ENCODE measurements at places on chromosomes 7 and 10. TPM values are rescaled to one million over a fixed set of nuclear protein-coding genes. Genes with fewer than 3 reads are reported as not detected.

GRCh38 chr7:21757537-21758282 lies 188.0 kb downstream of the CDCA7L start:
- DNase-seq, result no peak

DNA sequence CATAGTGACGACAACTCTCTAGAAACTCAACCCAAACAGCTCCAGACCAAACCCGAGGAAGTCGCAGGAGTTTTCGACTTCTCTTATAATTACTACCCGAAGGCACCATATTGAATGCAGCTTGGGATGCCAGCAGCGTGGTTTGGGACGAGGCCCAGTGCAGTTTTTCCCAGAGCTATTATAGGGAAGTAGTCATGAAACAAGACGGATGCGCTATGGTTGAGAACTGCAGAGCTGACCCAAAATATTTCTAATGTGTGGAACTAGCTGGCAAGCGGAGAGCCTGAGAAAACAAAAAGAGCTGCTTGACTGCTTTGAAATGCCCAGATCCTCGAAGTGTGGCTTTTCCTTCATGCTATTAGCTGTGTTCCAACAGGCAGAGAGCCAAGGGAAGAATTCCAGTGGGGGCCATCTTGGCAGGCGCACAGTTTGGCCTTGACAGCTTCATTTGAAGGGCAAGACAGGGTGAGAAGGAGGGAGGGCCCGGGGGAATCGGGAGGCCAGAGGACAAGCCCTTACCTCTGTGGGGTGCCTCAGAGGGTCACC lies 122.7 kb downstream of the CUL2 start:
- no peak for DNase-seq

WDR86 gene
- total RNA-seq, result 19.5 TPM

CUBN gene
- 0.67 TPM for total RNA-seq

DNA sequence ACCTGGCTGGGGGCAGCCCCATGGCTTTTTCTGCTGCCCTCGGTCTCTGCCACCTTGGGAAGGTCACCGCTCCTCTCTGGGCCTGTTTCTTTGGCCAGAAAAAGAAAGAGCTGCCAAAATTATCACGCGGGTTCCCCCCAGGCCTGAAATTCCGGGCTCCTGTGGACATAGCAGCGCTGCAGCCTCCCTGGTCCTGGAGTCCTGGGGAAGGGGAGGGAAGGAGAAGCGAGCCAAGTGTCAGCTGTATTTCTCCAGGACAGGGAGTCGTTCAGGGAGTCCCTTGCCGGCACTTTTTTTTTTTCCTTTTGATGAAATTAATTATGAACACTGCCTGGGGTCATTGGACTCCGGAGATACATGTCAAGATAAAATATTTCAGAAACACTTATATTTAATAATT lies 152.3 kb upstream of the GPR26 start:
- no peak for DNase-seq

DNA sequence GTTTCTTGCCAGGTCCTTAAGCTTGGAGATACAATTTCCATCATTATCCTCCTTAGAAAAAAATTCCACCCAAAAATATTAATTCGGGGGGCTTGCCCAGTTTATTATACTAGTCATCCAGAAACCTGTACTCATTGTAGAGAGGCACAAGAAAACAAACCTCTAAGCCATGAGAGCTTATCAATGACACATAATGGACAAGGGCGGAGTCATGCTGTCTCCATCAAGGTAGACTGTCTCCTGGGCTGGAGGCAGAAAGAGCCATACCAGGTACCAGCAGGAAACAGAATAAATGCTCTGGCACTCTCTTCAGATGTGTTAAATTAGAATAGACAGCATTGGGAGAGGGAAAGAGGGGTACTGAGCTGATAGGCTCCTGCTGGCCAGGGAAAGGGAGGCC lies 69.8 kb upstream of the GSDME start:
- peak; percentile 50 for DNase-seq

GRCh38 chr10:46311501-46311951 lies 24.7 kb downstream of the ANTXRL start:
- DNase-seq, result no peak

DNA sequence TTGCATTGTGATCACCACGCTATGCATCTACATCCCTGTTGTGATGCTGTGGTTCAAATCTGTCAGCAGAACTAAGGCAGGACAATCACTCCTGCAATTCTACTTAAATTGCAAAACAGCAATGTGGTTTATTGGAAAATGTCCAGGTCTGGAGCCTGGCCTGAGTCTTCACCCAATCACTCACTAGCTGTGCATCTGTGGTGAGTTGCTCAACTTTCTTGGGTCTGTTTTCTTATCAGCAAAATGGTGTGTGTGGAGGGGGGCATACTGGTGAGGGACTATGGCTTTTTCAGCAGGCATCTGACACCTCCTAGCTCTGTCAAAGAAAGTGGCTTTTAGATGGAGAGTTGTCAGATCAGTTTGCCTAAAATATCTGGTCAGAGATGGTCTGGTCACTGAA lies 108.3 kb upstream of the FEZF1 start:
- no peak for DNase-seq

C10orf105 gene
- total RNA-seq, result under 0.01 TPM

GRCh38 chr7:8418629-8419245 lies 14.7 kb upstream of the NXPH1 start:
- peak; percentile 30 for DNase-seq

ANXA8L1 gene
- 423 TPM for total RNA-seq

DNA sequence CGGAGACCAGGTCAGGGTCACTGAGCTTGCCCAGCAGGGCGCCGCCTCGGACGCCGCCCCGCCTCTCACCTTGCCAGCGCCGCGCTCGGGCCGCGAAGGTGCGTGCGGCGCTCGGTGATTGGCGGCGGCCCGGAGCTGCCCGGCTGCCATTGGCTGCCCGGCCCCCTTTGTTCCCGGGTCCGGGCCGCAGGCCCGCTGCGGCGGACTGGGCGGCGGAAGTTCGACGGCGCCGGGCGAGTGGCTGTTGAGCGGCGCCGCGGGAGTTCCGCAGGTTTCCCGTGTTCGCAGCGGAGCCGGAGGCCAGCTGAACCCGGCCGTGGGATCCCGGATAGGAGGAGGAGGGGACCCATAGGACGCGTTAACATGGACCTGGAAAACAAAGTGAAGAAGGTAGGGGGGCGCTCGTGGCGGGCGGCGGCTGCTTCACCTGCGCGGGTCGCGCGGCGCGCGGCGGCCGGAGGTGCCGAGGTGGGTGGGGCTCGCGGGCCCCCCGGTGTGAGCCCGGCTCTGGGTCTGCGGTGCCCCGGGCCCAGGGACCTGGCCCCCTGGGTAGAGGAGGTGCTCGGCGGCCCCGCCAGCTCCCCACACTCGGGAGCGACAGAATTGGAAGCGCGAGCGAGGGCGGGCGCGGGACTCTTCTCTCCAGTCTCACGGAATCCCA lies at the start of gene TES:
TES (plus strand) TSS at position 195 of the 661 bp plus-strand sequence; CDS start at position 364, 169 bp downstream.
- DNase-seq, result peak; percentile 82

- DNase-seq, result no peak
Measured at GRCh38 chr7:102255501-102255900, 31.2 kb upstream of the SH2B2 start.

GRCh38 chr7:45714521-45714820 lies 140.3 kb downstream of the ADCY1 start:
- no peak for DNase-seq

Measured in mammary epithelial cell (primary cell).